DMS79 (cell line): ENCODE measurements at places on chromosomes 11 and 22.

DNA sequence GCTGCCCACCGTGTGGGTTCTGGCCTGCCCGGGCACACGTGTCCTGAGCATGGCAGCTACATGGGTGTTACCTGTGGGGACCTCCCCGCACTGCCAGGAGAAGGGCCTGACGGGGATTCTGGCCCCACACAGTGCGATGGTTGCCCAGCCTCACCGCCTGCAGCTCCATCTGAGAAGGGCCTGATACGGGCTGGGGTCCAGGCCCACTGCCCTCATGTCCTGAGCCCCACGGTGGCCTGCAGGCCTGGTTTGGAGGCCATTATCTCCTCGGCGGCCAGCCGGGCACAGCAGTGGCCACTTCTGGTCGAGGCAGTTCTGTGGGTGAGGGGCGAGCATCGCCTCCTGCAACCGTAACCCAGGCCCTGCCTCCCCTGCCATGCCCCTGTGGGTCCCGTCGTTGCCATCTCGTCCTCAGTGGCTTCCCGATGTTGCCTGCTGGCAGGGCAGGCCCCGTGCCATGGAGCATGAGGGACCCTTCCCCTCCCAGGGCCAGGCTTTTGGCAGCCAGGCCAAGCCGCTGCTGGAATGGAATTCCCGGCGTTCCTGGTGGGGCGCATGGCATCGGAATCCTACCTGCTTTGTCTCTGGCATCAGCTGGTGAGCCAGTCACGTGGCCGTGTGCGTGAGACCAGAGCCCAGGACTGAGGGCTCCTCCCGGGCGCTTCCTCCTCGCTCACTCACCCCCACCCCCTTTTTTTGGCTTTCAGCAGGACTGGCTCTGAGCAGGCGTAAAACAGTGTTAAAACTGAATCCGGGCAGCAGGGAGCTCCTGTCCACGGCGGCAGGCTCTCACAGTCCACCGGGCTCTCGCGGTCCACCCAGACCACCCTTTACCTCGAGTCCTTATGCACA lies 71.9 kb upstream of the PPARA start:
- DNase-seq: peak; percentile 61

GRCh38 chr11:13047884-13048283 lies 38.8 kb downstream of the RASSF10 start:
- DNase-seq: no peak

GRCh38 chr11:94400839-94401772 lies at the start of gene GPR83:
GPR83 (minus strand) TSS chr11:94401419; CDS start chr11:94401247, 172 bp downstream.
- DNase-seq: peak; percentile 14

- DNase-seq: no peak
Observed at GRCh38 chr11:128323381-128323780, 264.0 kb downstream of the ETS1 start.

DNA sequence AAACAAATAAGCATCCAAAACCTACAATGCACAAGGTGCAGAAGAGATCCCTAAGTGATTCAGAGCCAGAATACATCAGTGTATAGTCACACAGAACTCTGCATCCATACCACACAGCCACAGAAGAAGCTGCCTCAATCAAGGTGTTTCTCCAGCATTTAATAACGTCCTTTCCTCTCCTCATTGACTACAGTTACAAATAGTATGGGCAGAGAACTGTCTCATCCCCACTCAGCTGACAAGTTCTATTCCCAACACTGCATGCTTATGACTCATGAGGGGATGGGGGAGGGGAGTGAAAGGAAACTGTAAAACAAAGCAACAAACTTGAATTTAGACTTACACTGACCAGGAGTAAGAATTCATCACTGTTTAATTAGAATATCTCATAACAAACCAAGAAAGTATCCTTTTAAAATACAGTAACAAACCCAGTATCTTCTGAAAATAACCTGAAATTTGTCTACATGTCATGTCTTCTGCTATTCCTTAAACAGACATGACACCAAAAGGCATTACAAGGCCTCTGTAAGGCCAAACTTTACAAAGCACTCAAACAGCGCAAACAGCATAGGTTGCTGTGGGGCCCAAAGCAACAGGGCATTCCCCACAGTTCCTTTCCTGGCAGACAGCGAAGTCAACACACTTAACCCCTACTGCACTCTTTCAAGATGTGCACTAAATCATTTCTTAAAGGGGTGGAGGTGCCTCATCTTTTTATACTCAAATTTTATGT lies 29.3 kb downstream of the CELF1 start:
- DNase-seq: no peak

GRCh38 chr11:133910101-133910500 lies 46.7 kb downstream of the IGSF9B start:
- DNase-seq: no peak

DNA sequence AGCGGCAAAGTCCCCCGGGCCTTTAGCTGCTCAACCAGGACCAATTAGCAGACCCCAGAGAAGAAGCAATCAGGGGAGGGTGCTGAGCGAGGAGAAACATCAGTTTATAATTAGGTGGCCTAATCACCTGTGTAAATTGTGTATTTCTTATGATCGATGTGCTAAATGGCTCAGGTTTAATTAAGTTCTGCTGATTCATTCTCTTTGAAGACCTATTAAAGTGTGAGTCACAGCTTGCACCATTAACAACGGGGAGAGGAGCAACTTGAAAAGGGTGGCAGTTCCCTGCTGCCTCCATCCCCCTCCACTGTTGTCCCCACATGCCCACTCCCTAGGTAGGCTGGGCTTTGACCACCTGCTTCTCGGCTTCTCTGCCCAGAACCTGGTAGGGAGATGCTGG lies 10.7 kb downstream of the ISX start:
- no peak for DNase-seq

DNA sequence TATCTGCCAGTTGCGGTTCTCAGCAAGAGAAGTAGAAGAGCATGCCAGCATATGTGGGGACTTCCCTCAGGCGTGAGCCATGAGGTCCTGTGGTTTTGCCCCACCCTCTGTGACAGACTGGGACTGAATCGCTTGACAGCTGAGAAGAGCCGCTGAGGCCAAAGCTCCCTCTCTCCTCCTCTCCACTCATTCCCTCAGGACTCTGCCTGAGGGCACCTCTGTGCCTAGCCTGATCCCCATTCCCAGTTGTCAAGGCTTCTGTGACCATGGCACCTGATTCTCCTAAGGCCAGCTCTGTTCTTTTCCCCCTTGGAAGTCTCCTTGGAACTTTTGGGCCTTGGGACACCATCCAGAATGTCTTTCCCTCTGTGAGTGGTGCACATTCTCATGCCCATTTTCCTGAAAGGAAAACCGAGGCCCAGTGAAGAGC lies 27.0 kb downstream of the ART5 start:
- DNase-seq: no peak

- DNase-seq: peak; percentile 76
Observed at GRCh38 chr11:20364341-20364792, 853 bp downstream of the HTATIP2 start.

GRCh38 chr11:23680488-23681230 lies 816.2 kb upstream of the LUZP2 start:
- DNase-seq: no peak

DNA sequence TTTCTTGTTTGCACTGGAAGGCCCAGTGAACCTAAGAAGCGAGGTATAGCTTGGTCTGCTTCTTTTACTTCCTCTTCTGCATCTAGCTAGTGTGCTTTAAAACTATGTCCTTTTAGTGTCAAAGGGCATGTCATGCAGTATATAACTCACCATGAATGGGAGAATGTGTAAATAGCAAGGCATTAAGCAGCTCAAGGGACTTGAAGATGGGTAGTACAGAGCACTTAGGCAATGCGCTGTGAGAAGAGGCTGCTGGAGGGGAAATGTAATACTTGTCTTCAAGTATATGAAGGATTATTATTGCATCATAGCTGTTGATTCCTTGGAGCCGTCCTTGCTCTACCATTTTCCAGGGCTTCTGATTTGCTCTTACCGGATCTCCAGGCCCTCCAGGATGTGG lies 7.6 kb downstream of the MAML2 start:
- DNase-seq: peak; percentile 31

DNA sequence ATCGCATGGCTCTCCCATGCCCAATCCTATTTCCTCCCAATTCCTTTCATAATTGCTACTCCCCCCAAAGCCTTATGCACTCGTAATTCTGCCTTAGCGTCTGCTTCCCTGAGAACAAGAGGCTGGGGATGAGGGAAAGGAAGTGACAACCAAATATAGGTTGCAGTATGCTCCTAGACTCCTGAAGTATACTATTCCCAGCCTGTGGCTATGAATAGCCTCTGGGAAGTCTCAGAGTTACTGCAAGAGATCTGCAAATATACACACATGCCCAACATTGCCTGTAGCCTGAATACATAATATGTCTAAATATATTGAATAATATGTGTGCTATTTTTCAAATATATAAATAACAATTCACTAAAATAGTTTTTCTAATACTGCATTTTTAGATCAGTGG lies 96.1 kb upstream of the CD44 start:
- no peak for DNase-seq

GRCh38 chr11:6203327-6203726 lies 2.0 kb upstream of the C11orf42 start:
- DNase-seq: no peak

DNA sequence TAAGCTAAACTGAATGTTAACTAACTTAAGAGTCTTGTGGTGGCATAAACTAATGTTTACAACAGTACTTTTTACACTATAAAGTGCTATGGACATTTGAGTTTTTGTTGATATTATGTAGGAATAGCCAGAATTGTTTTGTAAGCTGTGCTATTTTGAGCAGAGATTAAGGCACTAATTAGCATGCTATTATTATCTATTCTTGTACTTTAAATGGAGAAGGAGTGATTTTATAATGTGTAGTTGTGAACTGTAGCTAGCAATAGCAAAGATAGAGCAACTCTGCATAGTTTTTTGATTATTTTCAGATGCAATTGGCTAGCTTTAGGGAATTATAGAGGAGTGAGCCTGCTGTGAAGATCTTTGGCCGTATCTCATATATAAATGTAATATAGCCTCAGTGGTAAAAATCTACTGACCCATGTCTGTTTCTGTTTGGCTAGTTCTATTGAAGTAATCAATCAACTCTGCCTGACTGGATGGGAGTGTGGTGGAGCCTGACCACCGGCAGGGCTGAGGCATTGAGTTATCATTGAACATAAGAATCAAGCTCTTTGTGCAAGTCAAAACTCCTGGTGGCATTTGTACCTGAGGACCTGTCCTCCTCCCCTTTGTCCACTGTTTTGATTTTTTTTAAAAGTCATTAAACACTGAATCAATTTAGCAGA lies 34.3 kb downstream of the NCAM1 start:
- no peak for DNase-seq

DNA sequence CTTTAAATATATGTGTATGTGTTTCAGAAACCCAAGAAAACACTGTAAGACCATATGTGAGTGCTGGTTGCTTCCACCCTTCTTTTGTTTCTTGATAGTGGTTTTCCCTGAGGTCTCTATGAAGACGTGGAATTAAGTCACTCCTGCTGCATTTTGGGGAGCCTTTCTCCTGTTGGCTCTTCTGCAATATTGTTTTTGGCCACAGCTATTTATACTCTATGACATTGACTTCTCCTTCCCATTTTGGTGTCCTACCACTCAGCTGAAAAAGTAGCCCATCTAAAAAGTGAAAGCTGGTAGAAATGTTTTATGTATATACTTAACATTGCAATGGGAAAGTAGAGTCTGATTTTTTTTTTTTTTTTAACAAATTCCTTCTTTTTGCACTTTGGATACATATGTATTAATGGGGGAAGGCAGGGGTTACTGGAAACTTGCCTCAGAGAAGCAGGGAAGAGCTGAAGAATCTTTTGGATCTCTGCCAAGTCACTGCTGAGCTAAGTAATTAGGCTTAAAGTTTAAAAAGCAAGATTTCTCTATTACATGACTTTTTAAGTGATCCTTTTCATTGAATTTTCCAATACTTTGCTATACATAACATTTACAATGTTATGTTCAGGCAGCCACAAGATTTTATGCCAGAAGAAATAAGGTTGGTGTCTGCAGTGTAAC lies 1.8 kb downstream of the TTC17 start:
- DNase-seq: no peak

- no peak for DNase-seq
Observed at GRCh38 chr22:47381240-47381639, 618.8 kb downstream of the TBC1D22A start.

GRCh38 chr22:46878191-46878948 lies 115.9 kb downstream of the TBC1D22A start:
- DNase-seq: no peak

GRCh38 chr11:122192634-122193255 lies 76.7 kb upstream of the BLID start:
- DNase-seq: no peak

DNA sequence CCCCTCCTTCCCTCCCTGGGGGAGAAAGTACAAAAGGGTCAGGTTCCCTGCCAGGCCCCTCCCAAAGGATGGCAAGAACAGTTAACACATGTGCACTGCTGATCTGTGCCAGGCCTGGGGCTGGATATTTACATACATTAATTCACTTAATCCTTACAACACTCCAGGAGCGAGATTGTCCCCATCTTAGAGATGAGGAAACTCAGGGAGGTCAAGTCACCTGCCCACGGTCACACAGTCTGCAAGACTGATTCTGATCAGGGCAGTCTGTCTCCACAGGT lies 36.5 kb downstream of the NECTIN1 start:
- no peak for DNase-seq

DNA sequence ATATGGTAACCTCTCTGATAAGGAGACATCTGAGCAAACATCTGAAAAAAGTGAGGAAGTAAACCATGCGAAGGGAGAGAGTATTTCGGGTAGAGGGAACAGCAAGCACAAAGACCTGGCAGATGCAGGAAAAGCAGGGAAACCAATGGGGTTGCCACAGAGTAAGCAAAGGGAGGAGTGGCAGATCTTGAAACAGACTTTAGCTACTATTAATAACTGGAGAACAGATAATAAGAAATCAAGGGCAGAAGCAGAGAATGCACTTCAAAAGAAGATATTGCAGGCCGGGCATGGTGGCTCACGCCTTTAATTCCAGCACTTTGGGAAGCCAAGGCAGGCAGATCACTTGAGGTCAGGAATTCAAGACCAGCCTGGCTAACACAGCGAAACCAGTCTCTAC lies 18.1 kb downstream of the MRTFA start:
- no peak for DNase-seq

GRCh38 chr11:46382646-46383403 lies 1.4 kb downstream of the MDK start:
- no peak for DNase-seq

- DNase-seq: no peak
Observed at GRCh38 chr11:121482231-121483129, 29.7 kb upstream of the SORL1-AS1 start.

DNA sequence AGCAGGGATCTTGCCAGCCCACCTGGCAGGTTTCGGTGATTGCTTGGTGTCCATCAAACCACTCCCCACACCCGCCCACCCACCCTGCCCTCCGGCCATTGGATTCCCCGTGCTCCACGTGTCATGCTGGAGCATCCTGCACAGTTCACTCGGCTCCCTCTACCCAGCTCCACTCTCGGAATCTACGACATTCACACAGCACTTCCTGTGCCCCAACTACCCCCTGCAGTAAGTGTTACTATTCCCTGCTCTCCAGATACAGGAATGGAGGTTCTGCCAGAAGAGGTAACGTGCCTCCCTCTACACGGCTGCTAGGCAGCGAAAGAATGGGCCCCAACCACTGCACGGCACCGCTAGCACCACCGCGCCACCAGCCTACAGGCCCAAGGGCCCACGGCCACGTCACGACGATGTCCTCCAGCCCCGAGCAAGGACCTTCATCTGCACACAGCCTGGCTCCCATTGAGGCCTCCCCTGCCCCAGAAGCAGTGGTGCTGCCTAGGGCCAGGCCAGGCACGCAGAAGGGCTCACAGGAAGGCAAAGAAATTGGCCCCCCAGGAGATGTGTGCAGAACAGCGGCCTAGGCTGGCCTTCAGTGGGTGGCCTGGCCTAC lies 27.6 kb downstream of the WNT7B start:
- DNase-seq: no peak

- DNase-seq: no peak
Observed at GRCh38 chr11:101288392-101288791, 158.8 kb upstream of the PGR start.

- DNase-seq: no peak
Observed at GRCh38 chr11:68792400-68792966, 41.2 kb upstream of the TESMIN start.
